ENCODE measurements at places on chromosomes 16 and 17.

- no peak for DNase-seq
Measured at GRCh38 chr17:77640916-77641605, 317.4 kb upstream of the TNRC6C start.

DNA sequence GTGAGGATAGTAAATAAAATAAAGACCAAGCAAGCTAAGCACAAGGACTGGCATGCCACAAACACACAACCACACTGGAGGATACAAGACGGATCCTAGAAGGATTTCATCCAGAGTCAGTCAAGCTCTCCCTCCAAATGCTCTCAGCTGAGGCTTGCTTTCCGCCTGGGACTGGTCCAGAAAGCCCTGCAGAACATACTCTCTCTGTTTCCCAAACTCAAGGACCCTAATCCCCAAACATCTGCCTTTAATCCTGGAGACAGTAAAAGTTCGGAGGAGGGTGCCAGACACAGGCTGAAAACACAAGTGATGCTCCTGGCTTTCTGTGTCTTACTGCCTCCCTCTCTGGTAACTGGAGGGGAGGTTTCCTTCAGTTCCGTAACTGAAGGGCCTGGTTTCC is 5.3 kb upstream of the HSD11B2 start:
- no peak for DNase-seq

GRCh38 chr16:1945559-1946391 is 2.8 kb upstream of the MSRB1 start:
- DNase-seq = no peak

- no peak for DNase-seq
Measured at GRCh38 chr16:88912556-88912955, 46.1 kb upstream of the PABPN1L start.

DNA sequence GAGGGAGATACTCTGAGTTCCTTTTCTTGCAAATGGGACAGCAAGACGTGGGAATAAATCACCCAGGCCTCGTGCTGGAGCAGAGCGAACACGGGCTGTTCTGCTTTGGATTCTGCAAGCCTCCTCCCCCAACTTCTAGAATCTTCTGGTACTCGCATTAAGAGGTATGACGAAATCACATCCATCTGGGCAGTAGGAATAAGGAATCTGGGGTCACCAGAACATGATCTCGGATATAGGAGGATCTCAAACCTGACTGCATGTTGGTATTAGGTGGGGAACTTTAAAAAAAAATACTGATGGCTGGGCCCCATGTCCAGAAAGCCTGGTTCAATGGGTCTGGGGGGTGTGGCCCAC is 49.8 kb upstream of the USP7 start:
- DNase-seq = no peak

DNA sequence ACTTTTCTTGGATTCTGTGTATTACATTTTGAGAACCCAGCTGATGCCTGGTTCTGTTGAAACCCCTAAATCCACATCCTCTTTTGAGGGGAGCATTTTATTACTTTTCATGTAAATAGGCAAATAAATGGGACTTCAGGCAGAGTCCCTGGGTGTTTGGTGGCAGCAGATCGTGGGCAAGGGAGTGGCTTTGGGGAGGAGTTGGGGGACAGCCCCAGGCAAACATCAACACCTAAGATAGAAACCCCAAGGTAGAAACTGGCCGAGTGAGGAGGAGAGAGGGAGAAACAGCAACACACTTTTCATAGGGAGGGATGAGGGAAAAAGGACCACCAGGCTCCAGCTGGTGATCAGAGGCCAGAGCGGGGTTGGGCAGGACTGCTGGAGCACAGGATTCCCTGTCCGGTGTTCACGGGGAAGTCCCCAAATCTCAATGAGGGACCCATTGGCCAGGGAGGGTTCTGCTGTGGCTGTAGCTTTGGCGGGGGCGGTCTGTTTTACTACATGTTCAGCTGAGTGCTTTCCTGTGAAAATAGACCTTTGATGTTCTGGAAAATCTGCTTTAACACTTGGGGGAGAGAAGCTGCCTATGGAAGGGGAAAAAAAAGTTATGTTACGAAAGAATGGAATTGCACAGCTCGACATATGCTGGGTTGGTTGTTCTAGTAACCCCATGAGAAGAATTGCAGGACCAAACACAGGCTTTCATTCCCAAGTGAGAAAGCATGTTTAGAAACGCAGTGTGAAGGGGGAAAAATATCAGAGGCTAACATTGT is 46.6 kb downstream of the MSI2 start:
- no peak for DNase-seq

DNA sequence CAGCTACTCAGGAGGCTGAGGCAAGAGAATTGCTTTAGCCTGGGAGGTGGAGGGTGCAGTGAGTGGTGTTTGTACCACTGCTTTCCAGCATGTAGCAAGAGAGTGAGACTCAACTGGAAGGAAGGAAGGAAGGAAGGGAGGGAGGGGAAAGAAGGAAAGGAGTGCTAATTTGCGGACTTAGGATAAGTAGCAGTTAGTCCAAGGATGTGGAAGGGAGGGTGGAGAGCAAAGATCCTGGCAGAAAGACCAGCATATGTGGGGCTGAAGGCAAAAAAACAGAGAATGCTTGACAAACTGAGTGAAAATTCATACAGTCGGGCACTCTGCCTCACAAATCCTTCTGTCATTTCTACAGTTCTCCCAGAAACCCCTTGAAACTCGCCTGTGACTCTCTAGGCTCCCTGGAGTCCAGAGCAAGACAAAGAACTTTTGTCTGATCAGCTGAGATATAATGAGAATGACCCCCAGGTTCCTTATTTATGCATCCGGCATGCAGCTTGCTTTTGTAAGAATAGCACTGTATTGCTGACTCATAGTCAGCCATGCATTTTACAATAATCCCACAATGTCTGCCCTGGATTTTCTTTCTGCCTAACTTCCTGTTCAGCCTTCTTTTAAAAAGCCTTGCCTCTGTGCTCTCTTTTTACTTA is 31.5 kb downstream of the CDK5RAP3 start:
- DNase-seq = no peak

DNA sequence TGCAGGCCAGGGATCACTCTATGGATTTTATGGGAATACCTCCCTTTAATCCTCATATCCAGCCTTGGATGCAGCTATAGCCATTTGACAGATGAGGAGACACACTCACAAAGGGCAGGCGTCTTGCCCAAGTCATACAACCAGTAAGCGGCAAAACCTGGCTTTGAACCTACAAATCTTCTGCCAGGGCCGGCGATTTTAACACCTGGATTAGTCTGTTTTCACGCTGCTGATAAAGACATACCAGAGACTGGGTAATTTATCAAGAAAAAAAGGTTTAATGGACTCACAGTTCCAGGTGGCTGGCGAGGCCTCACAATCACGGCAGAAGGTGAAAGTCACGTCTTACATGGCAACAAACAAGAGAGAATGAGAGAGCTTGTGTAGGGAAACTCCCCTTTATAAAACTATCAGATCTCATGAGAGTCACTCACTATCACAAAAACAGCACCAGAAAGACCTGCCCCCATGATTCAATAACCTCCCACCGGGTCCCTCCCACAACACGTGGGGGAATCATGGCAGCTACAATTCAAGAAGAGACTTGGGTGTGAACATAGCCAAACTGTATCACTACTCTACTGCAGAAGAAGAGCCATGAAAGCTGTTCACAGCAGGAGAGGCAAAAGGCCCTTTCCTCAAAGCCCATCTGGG is 67.5 kb downstream of the XYLT1 start:
- DNase-seq = no peak
